Stimulated activated CD8-positive, alpha-beta memory T cell treated with anti-CD3 and anti-CD28 coated beads, Interleukin-2, amount 100 ng/mL, for 1 hour (primary cell): ENCODE measurements at places on chromosomes 7 and 10.

- no peak for DNase-seq
Observed at GRCh38 chr10:44322137-44322536, 62.8 kb downstream of the CXCL12 start.

DNA sequence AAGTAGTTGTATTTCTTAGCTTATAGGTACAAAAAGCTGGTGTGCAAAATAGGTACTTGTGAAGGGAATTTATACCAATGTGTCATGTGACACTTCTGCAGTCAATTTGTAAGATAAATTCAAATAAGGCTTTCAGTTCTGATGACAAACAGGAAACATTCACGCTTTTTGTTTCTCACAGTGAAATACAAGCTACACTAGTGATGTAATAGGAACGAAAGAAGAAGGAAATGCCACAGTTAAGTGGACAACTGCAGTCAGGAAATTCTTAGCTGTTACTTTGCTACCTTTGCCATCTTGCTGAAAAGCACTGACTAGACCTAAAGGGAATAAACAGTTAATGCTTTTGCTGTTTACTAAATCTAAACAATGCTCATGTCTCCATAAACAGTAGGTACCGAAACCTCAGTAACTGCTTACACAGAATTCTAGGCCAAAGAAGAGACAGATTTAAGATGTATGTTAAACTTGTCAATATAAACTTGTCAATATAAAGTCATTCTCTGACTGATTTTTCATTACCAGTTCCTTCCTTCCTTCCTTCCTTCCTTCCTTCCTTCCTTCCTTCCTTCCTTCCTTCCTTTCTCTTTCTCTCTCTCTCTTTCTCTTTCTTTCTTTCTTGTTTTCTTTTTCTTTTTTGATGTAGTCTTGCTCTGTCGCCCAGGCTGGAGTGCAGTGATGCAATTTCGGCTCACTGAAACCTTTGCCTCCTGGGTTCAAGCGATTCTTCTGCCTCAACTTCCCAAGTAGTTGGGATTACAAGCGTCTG, 10.1 kb downstream of the OTUD1 start:
- DNase-seq = no peak

- no peak for DNase-seq
Observed at GRCh38 chr10:71965623-71966022, 1.4 kb downstream of the CHST3 start.

DNA sequence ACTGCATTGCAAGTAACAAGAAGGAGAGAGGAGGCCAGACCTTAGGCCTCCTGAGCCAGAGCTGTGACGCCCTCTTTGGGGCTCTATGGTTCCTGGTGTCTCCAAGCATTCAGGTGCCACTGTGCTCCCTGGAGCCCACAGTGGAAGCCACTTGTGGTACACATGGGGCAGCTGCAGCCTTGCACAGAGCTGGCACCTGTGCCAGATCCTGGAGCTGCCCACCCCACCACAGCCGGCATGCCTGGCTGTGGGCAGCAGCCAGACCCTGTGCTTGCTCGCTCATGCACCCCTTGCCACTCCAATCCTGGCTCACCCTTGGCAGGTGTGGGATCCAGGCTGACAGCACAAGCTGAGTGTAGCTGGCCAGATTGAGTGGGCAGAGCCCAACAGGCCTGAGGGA, 173.8 kb upstream of the SMIM30 start:
- no peak for DNase-seq

GRCh38 chr10:127921753-127922145, 14.8 kb downstream of the PTPRE start:
- DNase-seq = no peak

DNA sequence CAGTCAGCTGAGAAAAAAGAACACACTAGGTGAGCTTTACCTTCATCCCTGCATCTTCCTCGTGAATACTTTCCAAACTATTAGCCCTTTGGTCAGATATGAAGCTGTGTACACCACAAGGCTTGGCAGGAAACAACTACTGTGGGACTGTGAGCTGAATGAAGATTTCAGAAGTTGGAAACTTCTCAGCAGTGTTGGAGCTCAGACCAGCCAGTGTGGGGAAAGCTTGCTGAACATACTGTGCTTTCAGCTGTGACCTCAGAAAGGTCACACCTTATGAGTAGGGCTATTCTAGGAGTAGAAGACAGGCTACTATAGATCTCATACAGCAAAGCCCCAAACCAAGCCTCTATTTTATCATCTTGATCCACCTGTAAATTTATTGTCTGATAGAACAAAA, 123.6 kb downstream of the EXOC4 start:
- DNase-seq = no peak

- no peak for DNase-seq
Observed at GRCh38 chr7:132687981-132688383, 111.7 kb upstream of the PLXNA4 start.

DNA sequence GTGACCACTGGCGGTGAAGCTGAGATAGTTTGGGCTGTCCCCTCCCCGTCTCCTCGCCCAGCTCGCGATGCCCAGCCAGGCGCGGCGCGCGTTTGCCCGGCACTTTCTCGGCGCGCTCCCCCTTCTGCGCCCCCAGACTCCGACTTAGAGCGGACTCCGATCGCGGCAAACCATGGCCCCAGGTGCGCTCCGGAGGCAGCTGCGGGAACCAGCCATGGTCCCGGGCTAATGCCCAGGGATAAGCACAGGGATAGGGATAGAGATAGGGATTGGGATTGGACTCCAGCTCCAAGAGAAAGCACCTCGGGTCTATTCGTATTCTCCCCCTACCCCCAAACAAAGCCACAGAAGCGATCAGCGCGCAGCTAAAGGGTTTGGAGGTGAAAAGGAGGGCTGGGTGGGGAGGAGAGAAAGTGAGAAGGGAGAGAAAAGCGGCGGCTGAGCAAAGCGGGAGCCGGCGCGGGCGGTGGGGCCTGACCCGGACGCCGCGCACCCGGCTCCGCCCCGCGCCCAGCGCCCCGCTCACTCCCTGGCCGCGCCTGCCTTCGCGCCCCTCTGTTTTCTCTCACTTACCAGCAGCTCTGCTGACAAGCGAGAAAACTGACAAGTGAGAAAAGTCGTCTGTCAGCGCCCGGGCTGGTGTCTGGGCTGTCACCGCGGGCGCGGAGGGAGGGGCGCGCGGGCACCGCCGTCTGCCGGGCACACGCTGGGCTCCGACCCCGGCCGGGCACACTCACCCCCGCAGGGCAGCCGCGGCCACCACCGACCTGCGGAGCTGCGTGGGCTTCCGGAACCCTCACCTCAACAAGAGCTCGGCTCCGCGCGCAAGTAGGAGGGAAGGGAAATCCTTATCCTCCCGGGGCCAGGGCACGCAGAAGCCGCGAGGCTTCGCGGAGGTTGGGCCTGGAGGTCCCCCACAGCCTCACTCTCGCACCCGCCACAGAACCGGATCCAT, at the start of gene PDE1C:
Gene PDE1C, minus strand, starts transcription at position 2 of the 955 bp plus-strand sequence.
- no peak for DNase-seq

GRCh38 chr7:132752431-132752830, 176.2 kb upstream of the PLXNA4 start:
- no peak for DNase-seq

DNA sequence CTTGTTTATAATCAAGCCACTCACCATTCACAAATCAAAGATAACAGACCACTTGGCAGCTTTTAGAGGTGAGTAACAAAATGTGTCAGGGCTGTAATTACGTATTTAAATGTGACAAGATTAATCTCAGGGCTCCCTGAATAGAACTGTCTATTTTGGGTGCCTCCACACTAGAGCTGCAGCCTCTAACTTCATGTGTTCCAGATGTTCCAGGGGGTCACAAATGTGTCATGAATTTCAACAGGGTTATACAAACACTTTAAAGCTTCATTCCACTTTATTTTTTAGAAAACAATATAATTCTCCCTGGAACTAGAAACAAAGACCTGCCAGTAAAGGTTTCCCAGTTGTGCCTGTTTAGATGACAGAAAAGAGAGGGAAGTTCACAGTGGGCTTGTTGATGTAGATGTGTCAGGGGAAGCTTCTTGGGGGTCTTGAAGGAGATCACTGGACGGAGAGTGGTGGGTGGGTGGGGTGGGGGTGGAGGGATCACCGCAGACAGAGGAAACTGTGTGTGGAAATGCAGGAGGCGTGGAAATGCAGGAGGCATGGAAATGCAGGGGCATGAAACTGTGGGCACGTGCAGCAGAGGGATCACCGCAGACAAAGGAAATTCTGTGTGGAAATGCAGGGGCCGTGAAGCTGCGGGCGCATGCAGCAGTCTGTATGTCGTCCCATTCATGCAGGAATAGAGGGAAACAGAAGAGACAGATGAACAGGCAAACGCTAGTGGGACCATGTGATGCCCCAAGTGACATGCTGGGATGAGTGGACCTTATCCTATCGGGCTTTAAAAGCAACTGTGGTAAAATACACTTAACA, 42.0 kb upstream of the TRIL start:
- DNase-seq = no peak

DNA sequence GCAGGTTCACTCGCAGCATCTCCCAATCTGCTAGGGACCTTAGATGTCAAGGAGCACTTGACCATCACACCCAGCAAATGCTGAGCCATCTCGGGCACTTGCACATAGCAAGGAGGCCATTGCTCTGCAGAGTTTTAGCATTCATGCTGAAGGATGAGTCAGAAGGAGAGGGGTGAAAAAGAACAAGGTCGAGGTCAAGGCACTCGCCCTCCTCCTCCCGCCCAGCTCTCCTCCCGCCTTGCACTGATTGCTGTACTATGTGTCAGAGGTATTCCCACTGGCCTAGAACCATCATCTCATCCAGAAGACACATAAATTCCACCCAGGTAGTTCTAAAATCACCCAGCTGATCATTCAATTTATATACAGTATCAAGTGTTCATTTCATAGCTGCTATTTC, 255.1 kb upstream of the SP4 start:
- DNase-seq = no peak

DNA sequence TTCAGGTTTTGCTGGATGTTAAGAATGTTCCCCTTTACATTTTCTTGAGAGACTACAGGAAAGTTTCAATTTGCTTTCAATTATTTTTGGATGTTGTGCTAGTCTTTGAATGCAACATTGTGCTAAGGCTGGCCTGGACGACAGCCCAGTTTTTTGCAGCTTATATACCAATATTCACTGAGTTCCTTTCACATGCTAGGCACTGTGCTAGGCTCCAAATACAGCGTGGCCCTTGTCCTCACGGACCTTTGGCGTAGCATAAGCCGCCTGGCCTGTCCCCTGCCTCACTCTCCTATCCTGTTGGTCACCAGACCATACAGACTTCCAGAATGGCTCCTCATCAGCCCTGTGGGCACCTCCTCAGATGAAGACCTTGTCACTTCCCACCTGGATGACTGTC, 19.5 kb upstream of the HSPA12A start:
- no peak for DNase-seq

- DNase-seq = no peak
Observed at GRCh38 chr10:31317652-31318381, 1.2 kb upstream of the ZEB1 start.

- no peak for DNase-seq
Observed at GRCh38 chr7:100612730-100613390, 520 bp downstream of the MOSPD3 start.

GRCh38 chr10:124595143-124595883, 133.7 kb downstream of the LHPP start:
- DNase-seq = no peak

DNA sequence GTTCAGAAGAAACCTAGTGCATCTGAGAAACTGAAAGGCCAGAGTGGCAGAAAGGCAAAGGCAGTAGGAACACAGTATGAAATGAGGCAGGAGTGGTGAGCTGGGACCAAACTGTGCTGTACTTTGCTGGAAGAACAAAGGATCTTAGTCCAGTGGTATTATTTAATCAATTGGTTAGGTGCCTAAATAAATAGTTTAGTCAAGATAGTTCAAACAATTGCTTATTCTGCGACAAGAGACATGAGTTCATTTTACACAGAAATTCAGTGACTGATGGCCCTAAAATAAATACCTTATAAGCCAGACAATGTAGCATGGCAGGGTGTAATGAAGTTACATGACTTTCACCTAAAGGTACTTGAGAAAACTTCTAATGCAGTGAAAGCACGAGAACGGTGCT, 181.8 kb upstream of the LRRN3 start:
- DNase-seq = no peak

DNA sequence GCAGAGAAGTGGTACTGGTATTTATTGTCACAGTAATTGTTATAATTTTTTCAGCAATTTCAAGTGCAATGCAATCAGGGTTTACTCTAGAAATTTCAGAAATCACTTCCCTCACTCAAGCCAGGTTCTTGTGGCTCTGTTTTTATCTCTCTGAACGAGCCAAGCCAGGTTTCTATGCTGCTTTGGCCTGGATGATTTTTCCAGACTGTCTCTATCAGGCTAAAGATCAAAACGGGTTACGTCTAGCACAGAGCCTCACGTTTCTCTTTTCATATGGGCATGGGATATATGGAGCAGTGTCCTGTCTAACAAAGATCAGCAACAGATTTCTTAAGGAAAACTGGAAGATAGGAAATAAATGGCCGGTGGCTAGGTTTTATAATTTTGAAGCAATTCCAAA, 1105.3 kb downstream of the NRG3 start:
- no peak for DNase-seq

DNA sequence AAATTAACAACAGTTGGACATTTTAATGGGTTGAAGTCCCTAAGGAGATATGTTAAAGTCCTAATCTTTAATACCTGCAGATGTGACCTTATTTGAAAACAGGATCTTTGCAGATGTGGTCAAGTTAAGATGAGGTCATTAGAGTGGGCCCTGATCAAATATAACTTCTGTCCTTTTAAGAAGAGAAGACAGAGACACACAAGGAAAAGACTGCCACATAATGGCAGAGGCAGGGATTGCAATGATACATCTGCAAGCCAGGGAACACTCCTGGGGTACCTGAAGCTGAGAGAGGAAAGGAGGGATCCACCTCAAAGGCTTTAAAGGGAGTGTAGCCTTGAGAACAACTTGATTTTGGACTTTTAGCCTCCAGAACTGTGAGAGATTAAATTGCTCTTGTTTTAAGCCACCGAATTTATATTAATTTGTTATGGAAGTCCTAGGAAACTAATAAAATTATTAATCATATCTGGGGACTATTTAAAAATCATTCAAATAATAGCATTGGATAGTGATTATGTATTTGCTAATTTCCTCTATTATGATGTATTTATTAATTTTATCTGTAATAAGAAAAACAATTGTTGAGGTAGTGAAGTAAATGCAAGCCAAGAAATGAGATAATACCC, 700.0 kb upstream of the PCDH15 start:
- DNase-seq = no peak

DNA sequence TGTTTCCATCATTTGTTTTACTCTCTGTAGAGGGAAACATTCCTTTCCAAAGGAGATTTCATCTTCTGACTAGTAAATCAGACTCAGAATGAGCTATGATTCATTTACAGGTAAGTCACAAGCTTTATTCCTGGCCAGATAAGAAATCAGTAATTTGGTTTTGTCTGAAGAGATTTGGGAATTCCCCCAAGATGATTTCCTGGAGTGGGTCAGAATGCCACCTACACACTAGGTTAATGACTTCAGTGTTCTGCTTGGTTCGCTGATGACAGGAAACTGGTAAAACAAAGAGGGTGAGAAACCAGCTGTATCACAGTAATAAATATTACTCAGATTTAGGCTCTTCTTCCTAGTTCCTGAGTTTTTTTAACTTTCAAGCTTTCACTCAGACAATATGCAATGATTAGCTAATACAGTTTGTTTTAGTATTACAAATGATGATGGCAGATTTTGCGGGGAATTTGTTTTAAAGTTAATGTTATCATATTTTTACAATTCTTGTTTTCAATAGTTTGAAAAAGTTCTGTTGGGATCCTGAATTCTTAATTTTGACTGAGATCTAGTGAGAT, 8.3 kb upstream of the ASZ1 start:
- DNase-seq = no peak

- no peak for DNase-seq
Observed at GRCh38 chr7:152925412-152926147, 166.0 kb downstream of the ACTR3B start.

GRCh38 chr7:143145-143751, 49.1 kb upstream of the FAM20C start:
- no peak for DNase-seq

GRCh38 chr7:21099955-21100354, 313.3 kb upstream of the SP8 start:
- no peak for DNase-seq
